ENCODE measurements at places on chromosomes 6 and 20.

GRCh38 chr6:73180763-73181619 is 44.3 kb downstream of the KHDC1L start:
- peaks cover 6% of the 10 kb centered on the region for H3K4me1 ChIP-seq
- no peaks in the 10 kb centered on the region for H3K27me3 ChIP-seq
- DNase-seq: peak; percentile 76
- H3K4me3 ChIP-seq: peak overlapping the region; percentile 66
- no peaks in the 10 kb centered on the region for H3K36me3 ChIP-seq
- no peak overlapping the region for H3K27ac ChIP-seq

GRCh38 chr20:31669876-31670275 is 32.2 kb downstream of the COX4I2 start:
- H3K4me1 ChIP-seq: peaks cover 19% of the 10 kb centered on the region
- H3K27me3 ChIP-seq: no peaks in the 10 kb centered on the region
- H3K36me3 ChIP-seq: peaks cover 70% of the 10 kb centered on the region

GRCh38 chr6:31087494-31088089 is 24.8 kb downstream of the C6orf15 start:
- DNase-seq: peak; percentile 97
- peak overlapping the region; percentile 31 for H3K27ac ChIP-seq
- H3K36me3 ChIP-seq: no peaks in the 10 kb centered on the region

DNA sequence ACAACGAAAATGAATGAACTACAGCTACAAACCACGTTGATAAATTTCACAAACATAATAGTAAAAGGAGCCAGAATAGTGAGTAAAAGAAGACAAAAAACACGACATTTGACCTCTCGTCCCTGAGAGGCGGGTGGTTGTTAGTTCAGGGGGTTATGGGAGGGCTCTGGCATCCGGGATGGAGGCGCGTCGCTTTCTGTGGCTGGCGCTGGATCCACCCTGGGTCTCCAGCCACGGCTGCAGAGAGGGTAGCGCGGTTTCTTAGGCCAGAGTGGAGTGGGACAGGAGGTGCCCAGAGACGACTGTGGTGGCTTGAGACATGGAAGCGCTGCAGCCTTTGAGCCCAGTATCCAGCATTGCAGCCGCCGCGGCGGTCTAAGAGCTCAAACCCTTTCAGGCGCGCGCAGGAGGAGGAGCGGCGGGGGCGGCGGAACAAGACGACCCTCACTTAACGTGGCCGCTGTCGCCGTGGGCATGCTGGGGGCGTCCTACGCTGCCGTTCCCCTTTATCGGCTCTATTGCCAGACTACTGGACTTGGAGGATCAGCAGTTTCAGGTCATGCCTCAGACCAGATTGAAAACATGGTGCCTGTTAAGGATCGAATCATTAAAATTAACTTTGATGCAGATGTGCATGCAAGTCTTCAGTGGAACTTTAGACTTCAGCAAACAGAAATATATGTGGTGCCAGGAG is 3.7 kb upstream of the ZSCAN23 start:
- H3K4me3 ChIP-seq: no peak overlapping the region
- H3K27me3 ChIP-seq: no peaks in the 10 kb centered on the region
- DNase-seq: no peak
